ENCODE measurements at places on chromosomes 3 and 15.

DNA sequence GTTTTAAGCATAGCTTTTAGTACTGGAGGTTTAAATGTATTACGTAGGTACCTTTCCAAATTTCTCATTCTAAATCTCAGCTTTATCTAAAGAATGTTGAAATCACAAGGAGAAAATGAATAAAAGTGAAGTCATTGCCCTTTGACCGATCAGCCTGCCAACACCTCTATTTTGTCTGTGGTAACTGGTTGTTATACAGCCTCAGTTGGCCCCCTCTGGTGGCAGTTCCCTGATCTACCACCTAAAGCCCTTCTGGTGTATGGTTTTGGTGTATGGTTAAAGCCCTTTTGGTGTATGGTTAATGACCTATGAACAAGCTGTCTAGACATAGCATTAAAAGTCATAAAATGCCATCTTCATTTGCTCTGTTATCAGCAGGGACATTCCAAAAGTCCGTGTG, 378.2 kb upstream of the AZI2 start:
- DNase-seq, result no peak

GRCh38 chr3:176988795-176989194, 208.5 kb downstream of the TBL1XR1 start:
- DNase-seq, result no peak

DNA sequence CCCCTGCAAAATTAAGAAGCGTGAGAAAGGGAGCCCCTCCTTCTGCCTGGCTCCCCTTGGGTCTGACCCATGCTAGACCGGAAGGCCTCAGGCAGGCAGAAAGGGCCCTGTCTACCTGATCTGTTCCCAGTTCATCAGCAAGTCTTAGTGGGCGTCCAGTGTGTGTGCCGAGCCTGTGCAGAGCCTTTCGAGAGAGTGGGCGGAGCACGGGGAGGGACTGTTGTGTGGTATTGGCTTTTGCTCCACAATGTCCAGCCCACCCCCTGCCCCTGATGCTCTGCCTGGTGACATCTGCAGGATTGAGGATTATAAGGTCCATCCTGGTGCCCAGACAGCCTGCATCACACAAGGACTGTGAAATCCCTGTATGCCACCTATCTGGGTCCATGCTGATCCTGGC, 82.9 kb downstream of the CHDH start:
- no peak for DNase-seq

GRCh38 chr3:25872200-25872877, 82.4 kb downstream of the OXSM start:
- DNase-seq, result no peak

DNA sequence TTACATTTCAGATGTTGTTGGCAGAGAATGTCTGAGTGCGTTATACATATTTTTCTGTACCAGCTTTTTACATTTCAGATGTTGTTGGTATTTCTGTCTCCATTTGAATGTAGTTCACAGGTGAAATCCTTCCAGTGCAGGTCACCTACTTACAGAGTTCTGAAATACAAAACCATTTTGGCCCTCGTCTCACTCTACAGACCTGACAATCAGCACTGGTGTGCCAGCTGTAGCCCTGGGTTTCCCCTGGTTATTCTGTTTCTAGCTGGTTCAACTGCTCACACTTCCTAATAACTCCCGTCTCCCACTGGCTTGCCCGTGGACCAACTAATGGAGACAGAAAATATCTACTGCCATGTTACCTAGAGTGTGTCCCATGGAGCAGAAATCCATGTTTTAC, 87.5 kb upstream of the CDIN1 start:
- DNase-seq, result no peak

DNA sequence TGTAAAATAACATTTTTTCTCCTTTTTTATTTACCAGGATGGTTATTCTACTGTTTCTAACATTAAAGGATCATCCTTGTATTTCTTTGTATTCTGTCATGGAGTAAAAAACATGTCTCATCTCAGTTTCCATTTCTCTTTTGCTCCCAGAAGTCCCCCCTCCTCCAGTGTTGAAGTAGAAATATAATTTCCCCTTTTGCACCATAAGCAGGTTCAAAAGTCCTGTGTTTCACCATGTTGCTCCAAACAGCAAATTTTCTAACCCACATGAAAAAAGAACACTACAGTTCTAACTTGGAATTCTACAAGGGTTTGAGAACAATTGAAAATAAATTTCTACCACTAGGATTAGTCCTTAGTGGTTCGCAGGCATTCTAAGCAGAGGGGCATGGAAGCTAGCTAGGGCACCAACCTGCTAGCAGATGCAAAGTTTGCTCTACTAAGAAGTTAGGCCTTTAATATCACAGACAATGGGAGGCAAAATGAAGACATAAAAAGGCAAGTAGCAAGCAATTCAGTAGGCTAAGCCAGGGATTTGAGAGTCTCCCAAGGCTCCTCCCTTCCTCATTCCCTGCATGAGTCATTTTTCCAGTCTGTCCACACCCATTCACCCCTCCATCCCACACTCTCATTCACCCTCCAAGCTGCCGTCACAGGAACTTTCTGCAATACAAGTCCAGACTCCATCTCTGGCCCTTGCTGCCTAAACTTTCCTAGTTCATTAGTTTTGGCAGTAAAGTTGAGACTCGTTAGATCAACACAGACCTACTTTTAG, 2.3 kb upstream of the MBNL1 start:
- DNase-seq, result no peak

GRCh38 chr3:121698901-121699300, 38.2 kb upstream of the HCLS1 start:
- DNase-seq, result no peak

DNA sequence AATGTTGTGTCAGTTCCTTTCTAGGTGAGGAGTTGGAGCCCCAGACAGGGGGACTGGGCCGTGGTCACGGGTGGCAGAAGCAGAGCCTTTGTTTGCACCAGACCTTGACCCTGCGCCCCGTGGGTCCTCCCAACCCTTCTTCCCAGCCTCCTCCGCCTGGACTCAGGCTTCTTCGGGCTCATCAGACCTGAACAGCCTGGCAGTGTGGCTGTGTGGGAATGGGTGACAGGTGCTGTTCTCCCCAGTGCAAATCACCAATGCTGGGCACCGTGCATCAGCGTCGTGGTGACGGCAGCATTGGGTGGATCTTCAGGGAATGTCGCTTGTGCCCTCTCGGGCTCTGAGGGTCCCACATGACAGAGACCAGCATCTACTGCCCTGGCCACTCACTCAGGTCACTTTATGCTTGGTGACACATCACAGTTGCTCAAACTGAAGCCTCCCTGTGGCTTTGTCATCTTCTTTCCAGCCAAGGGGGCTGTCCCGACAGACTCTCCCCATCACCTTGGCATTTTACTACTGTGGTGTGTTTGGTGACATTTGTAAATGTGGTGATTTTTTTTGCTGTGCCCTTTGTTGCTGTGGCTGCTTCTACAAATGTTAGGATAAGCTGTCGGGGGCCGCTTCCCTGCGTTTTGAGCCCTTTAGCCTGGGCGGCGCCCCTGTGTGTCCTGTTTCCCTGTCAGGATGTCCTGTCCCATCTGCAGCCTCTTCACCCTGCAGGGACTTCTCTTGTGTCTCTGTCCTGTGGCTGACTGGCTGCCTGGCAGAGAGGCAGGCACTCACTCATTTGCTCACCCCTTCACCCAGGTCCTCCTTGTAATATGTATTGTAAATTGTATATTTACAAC, 14.5 kb downstream of the APBA2 start:
- DNase-seq, result no peak

GRCh38 chr3:194389269-194389668, 9.8 kb downstream of the GP5 start:
- DNase-seq, result no peak

GRCh38 chr3:7074217-7074616, 213.3 kb downstream of the GRM7 start:
- DNase-seq, result no peak

DNA sequence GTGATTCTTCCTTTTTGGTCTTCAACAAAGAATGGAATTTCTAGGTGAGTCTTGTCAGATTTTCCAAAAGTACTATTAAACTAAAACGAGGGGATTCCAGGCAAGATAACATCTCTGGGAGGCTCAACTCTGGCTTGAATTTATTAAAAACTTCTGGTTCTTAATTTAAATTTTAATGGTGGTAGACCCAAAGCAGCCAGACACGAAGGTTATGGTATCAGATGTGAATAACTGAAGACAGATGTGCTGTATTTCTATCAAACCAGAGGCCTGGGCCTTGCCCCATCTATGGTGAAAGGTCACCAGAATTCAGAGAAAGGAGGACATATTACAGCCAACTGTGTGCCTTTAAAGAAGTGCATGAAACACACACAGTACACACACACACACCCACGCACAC, 283.2 kb upstream of the ICE2 start:
- no peak for DNase-seq

DNA sequence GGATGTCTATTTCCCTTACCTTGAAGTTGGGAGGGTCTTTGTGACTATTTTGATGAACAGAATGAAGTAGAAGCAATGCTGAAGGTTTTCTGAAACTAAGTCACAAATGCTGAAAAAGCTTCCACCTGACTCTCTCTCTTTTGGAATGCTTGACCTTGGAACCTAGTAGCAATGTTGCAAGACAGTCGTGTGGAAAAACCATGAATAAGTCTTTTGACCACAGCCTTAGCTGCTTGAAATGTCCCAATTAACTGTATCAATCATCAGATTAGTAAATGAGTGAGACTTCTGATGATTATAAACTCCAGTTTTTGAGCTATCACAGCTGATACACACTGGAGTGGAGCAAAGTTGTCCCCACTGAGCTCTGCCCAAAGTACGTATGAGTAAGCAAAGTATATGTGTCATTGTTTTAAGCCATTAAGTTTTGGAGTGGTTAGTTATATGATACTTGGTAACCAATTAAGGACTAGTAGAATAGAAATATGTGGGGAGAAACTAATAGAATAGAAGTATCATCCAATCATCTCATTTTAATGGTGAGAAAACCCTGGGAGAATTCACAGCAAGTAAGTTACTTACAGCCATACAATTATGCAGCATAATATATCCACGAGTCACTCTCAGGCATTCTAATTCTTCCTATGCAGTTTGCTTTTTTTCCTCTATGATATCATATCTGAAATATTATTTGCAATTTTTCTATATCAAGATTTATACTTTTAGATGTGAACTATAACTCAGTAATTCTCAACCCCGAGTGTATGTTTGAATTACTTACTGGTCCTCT, 1010.6 kb downstream of the ROBO2 start:
- no peak for DNase-seq

DNA sequence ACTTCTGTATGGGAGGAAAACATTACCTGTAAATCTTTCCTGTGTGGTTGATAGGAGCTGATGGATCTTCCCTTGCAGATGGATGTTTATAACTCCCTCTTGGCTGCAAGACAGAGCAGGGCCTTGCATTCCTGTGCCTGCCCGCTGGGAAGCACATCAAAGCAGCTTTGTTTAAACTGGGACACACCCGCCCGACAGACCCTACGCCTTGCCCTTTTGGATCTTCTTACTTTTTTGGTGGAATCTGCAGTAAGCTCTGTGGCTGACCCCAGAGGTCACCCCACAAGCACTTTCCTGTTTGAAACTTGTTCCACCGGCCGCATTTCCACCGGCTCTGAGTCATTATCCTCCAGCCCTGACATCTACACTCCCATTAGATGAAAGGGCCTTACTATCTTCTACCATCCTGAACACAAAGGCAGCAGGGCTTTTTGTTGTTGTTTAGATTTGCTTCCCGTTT, 244.1 kb upstream of the STT3B start:
- no peak for DNase-seq

DNA sequence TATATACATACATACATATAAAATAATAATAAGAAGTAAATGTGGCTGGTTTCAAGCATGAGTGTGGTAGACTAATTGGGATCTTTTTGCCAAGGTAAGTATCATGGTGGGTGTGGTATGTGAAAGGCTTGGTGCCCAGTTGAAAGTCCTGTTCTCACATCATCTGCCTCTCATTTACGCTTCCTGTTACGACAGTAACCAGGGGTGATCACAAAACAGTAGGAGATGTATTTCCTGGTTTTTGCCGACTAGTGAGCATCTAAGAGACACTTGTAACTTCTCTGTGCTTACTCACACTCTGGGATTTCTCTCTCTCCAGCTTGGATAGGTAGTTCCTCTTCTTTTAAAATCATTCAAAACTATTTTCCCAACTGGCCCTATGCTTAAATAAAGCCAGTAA, 1028.3 kb upstream of the NR2F2 start:
- DNase-seq, result no peak

DNA sequence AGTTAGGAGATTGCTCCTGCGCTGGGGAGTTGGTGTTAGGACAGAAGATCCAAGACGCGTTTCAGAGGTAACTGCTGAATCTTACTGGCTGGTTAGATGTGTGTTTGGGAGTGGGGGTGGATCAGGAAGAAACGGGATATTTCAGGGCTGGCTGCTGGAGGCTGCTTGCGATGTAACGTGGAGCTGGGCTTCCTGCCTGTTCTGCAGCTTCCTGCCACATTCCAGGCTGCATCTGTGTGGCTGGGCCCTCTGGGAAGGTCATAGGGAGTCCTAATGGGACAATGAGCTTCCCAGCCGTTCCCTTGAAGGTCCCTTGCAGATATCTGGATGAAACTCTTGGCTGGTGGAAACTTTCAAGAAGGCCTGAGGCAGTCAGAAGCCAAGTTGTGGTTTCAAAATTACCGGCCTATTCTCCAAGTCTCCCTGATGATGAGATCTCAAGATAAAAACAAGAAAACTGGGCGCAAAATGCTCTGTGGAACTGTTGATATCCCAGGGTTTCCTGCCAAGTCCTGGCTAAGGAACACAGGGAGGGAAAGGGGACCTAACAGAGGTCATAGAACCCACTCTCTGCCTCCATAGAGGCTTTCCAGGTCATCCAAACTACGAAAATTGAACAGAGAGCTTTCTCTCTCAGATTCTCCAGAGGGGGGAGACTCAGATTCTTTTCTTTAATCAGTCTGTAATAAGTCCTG, 67.0 kb downstream of the NOX5 start:
- no peak for DNase-seq

- no peak for DNase-seq
Observed at GRCh38 chr15:98986281-98986680, 21.3 kb downstream of the PGPEP1L start.

DNA sequence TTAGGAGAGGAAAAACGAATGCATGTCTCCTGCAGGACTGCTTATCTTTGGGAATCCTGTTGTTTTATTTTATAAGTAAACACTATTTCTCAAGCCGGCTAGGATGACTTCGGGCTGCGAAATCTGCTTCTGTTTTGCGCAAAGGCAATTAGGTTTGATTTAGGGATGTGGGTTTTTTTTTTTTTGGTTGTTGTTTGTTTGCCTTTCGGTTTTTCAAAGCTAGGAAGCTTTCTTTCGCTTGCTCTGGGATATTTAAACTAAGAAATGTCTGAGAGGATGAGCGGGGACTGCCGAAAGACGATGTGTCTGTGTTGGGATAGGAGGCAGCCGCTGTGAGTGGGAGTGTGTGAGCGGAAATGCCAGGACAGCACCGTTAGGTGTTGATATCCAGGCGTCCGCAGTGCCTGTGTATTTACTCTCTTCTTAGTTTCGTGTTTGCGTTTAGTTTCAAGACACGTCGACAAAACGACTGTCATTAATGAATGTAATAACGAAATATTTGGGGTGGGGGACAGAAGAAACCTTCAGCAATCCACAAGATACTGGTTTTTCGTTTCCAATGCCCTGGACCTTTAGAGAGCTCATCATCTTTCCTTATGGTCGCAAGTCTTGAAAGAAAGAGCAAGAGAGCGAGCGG, 604 bp downstream of the ISL2 start:
- no peak for DNase-seq

Data from stimulated activated CD8-positive, alpha-beta memory T cell treated with anti-CD3 and anti-CD28 coated beads, Interleukin-7, amount 100 ng/mL, for 1 hour (primary cell).